Ureter (tissue), 1 donor: ENCODE measurements at places on chromosomes 13 and 19. TPM values are rescaled to one million over a fixed set of nuclear protein-coding genes. Genes with fewer than 3 reads are reported as not detected.

Gene HS6ST3
- total RNA-seq: 4.4 TPM

DNA sequence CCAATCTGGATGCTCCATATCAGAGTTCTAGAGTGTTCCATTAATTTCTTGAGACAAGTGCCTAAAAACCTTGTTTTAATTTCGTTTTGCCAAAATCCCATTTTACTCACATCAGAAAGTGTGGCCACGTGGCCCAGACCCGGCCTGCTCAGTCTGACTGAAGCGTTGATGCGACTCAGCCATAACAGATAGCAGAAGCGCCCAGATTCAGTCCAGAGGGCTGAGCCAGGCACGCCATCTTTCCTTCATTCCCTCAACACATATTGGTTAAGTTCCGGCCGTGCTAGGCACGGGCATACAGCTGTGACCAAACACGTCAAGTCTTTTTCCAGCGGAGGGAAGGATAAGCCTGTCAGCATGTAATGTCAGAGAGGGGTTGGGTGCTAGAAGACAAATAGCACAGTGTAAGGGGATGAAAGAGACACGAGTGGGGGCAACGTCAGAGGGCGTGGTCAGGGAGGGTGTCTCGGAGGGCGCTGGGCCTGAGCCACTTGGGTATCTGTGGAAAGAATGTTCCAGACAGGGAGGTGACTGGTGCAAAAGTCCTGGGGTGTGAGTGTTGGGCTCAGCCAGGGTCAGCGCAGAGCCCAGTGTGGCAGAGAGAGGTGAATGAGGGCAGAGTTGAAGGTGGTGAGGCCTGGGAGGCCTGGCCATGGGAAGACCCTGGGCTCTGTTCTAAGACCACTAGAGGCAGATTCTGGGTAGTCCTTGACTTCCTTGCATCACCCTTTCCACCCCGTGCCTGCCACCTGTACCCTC, 3.1 kb downstream of the F10 start:
- DNase-seq: no peak

Gene C19orf73
- 2.4 TPM for total RNA-seq

DNA sequence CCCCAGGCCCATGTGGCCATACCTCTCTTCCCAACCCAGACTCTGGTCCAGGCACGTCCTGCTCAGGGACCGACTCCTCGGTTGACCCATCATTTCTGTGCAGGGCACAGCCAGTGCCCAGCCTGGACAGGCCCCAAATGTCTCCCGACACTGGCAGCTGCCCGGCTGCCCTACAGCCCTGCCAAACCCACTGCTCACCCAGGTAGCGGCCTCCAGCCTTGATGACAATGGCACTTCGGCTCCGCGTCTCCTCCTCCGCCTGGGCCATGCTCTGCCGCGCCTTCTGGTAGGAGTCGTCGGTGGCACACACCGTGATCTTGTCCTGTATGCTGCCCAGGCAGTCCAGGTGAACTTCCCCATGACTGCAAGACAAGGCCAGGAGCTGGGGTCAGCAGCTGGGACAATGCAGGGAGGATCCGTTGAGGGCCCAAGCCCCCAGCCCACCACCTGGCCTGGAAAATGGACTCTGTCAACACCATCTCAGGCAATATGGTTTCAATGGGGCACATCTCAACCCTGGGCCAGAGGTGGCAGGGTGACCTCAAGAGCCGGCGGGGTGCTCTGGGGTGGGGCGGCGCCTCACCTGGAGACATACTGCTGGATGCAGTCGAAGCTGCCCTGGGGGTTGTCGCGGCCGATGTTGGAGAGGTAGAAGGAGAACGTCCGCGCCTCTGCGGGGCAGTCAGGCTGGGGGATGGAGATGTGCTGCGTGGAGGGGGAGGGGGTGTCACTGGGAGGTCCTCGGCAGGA, 27.5 kb upstream of the ISYNA1 start:
- DNase-seq: no peak

DNA sequence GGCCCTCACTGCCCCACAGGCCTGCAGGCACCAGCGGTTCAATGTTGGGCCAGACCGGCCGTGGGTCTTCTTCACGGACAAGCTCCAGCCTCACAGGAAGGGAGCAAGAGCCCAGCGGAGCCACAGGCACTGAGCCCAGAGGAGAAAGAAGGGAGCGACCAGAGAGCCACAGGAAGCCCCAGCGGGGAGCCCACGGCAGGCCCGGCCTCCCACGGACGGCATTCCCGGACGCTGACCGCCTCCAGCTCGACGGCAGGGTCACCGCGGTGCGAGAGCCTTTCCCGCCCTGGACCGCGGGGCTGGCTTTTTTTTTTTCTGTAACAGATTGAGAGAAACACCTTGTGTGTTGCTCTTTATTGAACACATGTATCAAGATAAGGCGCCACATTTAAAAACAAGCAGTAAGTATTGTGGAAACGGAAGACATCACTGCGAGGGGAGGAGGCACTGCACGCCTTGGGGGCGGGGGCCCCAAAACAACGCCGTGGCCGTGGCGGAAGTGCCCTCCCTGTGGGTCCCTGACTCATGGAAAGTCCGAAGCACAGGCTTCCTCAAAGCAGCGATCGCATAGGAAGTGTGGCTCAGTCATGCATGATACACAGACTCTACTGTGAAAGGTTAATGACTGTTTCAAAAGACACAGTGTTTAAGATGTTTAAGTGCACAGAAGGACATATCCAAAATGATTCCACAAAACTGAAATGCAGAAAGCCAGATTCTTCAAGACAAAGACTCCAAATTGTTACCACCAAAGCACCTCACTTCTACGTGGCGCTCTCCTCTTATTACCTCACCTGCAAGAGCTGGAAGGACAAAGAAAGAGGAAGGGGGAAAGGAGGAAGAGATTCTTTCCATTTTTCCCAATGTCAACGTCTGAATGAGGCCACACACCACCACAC, 3.5 kb downstream of the RASA3 start:
- DNase-seq: peak; percentile 80

- DNase-seq: peak; percentile 51
Measured at GRCh38 chr13:26872525-26873385, 112.2 kb upstream of the GPR12 start.

GRCh38 chr13:37365496-37365895, 233.1 kb downstream of the POSTN start:
- DNase-seq: no peak

- DNase-seq: peak; percentile 70
Measured at GRCh38 chr13:19959141-19959830, 759 bp downstream of the ZMYM2 start.

DNA sequence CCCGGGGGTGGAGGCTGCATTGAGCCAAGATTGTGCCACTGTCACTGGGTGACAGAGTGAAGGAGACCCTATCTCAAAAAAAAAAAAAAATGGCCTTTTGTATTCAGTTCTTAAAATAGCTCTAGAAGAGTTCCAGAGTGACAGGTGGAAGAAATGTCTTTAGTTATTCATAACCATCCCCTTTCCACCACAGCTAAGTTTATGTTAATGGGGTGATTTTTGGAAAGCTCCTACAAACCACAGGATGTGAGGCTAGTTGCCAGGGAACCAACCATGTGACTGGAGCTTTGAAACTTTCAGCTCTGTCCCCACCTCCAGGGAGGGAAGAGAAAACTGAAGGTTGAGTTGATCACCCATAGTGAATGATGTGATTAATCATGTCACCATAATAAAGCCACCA, 6.9 kb downstream of the ZNF490 start:
- no peak for DNase-seq

DNA sequence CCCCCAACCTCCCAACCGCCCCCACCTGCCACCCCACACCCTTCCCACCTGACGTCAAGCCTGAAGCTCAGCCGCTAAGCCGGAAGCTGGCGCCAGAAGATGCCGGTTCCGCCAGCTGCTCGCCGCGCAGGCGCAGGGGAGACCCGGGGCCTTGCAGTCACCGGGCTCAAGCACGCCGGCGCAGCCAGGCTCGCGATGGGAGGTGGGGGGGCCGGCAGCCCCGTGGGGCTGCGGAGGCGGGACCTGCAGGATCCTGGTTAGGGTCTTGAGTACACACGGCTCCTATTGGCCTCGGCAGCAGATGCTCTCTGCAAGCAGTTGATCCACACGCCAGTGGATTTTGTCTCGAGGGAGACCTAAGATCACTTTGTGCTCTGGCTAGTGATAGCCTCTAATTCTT, at the start of gene LIG4:
LIG4 (minus strand) TSS at position 101 of the 400 bp plus-strand sequence. CDS start 4,268 bp downstream, outside the sequence.
- DNase-seq: peak; percentile 90

DNA sequence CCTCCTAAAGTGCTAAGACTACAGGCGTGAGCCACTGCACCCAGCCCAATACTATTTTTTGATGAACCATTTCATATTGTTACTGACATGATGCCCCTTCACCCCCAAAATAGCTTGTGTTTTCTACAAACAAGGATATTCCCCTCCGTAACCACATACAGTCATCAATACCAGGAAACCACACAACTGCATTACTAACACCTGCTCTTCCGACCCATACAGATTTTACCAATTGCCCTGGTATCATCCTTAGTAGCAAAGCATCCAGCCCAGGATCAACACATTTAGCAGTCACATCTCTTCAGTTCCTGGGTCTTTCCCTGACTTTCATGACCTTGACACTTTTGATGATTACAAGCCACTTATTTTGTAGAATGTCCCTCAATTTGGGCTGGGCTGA, 33.6 kb downstream of the KCTD15 start:
- DNase-seq: no peak

GRCh38 chr19:18202778-18203407, 949 bp downstream of the RAB3A start:
- DNase-seq: peak; percentile 65

DNA sequence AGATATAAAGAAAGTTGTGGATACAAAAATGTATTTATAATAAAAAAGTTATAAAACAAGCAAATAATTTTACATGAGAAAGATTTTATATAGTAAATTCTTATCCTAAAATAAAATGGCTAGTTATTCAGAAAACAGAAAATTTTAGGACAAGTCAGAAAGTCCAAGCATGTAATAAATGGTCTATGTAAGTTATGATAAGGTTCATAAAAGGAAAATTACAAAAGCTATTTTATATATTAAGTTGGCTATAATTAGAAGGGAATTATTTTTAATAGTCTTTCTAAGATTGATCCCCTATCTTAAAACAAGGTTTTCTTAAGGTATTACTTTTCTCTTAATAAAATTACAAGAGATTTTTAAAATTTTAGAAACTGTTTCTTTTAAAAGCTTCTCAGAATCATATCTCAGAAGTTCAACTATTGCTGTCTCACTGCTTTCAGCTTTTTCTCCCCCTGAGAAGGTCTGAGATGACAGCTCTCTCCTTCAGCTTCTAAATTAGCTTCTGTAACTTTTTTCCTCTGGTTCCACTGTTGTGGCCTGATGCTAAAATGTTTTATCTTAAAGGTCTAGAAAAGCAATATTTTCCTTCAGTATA, 8.7 kb downstream of the CCDC169 start:
- no peak for DNase-seq

- DNase-seq: peak; percentile 97
Measured at GRCh38 chr19:11639602-11640471, 42.6 kb downstream of the ZNF627 start.
